Stimulated activated CD8-positive, alpha-beta memory T cell treated with anti-CD3 and anti-CD28 coated beads, Interleukin-2, amount 100 ng/mL, for 48 hours (primary cell): ENCODE measurements at places on chromosomes 16 and 17.

- DNase-seq, result no peak
Observed at GRCh38 chr17:35555691-35556090, 4.9 kb downstream of the SLFN14 start.

DNA sequence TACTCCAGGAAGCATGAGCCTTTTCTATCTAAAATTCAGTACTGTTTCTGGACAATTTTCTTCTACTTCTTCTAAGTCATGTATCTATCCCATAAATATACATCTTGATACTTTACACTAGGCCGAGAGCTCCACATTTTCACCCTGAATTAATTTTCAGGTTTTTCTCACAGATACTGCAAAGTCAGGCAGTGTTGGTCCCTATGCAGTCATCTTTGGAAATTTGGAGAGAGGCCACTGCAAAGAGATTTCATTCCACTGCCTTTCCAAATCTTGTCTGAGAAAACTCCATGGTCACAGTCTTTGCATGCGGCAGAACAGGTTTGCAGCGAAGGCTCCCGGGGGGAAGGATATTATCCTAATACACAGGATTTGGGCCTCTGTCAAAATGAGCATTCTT lies 28.2 kb downstream of the DUSP14 start:
- no peak for DNase-seq

DNA sequence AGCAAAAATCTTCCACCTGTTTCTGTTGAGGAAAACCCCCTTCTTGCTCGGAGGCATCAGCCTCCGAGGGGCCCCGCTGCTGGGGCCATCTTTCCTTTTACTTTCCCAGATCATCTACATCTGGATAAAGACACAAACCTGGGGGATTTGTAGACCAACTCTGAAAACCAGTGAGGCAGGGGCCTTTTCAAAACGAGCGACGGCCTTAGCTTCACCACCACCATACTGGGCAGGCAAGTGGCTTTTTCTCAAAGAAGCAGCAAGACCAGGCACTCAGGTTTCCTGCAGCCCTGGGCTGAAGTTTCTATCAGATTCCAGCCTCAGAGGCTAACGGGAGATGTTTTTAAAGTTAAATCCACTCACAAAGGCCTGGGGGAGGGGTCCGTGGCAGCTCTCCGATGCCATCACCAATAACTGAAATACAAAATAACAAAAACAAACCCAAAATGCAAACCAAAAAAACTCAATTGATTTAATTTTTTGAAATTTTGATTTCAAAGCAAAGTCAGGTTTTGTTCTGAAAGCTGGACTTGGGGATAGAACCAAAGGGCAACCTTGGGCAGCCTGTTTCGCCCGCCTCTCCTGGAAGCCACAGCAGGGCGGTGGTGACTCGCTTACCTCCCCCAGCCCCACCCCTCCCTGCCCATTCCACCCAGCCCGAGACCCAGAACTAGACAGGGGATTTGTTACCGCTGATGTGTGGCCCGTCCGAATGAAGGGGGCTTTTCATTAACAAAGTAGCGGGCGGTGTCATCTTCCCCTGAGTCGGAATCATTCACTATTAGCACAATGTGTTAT lies 55.8 kb downstream of the SALL1 start:
- no peak for DNase-seq

DNA sequence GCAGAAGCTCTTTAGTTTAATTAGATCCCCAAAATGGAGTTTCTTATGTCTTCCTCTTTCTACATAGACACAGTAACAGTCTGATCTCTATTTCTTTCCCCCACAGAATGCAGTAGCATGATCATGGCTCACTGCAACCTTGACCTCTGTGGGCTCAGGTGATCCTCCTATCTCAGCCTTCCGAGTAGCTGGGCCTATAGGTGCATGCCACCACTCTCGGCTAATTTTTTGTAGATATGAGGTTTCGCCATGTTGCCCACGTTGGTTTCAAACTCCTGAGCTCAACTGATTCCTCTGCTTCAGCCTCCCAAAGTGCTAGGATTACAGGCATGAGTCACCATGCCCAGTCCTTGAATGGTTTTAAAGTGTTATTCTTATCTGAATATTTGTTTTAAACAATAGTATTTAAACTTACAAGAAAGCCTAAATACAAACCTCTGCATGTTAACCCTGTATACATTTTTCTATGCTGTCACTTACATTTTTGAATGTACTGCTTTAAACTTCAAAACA lies 120.6 kb downstream of the GOSR1 start:
- DNase-seq, result no peak

- DNase-seq, result peak; percentile 65
Observed at GRCh38 chr16:4319454-4320421, 3.9 kb downstream of the GLIS2 start.

- no peak for DNase-seq
Observed at GRCh38 chr17:74001145-74001544, 202.3 kb upstream of the RPL38 start.

GRCh38 chr17:78748730-78749317 lies 33.2 kb downstream of the CYTH1 start:
- DNase-seq, result peak; percentile 49

DNA sequence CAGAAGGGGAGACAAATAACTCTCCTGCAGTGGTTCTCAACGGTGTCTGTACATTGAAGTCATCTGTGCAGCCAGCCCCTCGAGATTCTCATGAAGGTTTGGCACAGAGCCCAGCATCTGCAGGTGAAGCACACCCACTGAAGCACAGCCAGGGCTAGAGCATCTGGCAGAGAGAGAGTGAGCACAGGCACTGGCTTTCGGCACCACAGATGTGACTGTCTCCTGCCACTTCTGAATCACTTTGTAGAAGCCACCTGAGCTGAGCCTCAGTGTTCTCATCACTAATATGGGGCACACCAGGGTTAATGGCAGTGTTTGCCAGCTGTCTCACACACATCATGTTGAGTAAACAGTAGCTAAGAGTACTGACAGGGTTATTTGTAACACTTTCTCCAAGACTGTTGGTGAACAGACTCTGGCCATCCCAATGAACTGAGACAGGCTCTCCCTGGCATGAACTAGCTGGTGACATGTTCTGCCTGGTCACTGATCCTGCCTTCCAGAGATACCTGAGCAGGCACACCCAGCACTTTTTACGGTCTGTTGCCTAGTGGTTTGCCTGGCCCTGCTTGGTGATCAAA lies 10.9 kb downstream of the HSPB9 start:
- no peak for DNase-seq

- no peak for DNase-seq
Observed at GRCh38 chr17:56754523-56755208, 79.1 kb downstream of the C17orf67 start.

- DNase-seq, result no peak
Observed at GRCh38 chr17:57861000-57861789, 11.4 kb upstream of the MRPS23 start.

- no peak for DNase-seq
Observed at GRCh38 chr17:44043272-44043696, 23.2 kb downstream of the LSM12 start.

DNA sequence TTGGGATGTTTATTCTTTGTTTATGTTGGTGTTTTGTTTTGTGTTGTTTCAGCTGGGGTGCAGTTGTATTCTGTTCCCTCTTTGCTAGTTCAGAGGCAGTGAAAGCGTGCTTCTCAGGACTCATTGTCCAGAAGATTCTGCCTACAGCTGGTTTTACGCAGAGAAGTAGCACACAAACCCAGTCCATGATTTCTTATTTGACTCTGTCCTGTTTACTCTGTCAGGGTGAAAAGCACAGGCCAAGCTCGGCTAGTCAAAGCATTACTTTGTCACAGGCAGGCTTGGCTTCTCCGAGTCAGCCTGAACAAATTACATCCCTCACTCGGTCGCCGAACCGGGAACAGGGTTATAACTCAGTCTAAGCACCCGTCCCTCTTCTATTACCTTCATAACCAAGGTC lies 435.0 kb downstream of the MAF start:
- no peak for DNase-seq

DNA sequence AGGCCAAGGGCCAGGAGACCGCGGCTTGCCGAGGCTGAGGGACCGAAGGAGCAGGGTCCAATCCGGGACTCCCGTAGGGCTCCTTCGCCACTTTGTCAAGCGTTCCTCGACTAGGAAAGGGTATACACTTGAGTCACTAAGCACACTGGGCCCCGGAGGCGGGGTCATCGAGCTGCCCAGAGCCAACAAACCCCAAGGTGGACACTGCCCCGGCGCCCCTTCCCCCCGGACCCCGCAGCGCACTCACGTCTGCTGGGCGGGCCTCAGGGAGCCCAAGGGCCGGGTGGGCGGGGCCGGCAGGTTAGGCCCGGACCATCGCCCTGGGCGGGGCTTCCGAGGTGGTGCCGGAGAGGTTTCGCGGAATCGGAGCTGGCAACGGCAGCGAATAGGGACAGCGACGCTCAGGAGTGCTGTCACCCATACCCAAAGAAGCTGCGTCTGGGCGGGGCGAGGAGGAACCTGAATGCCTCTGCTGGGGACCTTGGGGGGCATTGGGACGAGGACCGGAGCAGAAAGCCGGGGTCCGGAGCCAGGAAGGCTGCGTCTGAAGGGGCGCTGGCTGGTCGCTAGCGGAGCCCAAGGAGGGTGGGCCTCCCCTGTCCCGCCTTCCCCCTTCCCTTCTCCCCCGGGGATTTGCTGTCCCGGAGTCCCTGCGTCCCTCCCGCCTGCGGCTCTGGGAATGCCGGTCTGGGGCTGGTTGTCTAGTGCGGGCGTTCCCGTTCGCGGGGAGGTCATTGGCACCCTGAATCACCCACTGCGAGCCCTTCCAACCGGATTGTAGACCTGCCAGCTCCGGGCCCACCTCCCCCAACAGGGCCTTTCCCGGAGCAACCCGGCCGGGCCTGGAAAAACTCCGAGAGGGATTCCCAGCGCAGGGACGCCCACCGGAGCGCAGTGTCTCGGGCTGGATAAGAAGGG lies 118.2 kb upstream of the SMURF2 start:
- peak; percentile 73 for DNase-seq

DNA sequence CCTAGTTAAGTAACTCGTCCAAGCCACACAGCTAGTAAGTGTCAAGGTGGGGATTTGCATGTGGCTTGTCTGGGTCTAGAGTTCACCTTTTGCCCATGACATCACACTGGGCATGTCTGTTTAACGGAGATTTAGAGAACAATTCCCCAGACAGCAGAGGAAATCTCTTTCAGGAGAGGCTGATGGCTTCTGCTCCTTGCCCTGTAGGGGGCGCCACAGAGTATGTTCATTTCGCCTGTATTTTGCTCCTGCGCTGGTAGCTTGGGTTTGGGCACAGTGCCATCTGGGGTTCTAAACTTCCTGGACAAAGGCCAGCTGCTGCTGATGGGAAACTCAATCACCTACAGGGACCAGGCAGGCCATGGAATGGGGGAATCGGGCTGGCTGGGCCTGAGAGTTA lies 20.4 kb downstream of the OTOA start:
- peak; percentile 33 for DNase-seq

- DNase-seq, result peak; percentile 41
Observed at GRCh38 chr16:80466024-80466987, 74.5 kb upstream of the DYNLRB2 start.

- no peak for DNase-seq
Observed at GRCh38 chr17:75010683-75011400, 1.6 kb upstream of the MRPL58 start.

DNA sequence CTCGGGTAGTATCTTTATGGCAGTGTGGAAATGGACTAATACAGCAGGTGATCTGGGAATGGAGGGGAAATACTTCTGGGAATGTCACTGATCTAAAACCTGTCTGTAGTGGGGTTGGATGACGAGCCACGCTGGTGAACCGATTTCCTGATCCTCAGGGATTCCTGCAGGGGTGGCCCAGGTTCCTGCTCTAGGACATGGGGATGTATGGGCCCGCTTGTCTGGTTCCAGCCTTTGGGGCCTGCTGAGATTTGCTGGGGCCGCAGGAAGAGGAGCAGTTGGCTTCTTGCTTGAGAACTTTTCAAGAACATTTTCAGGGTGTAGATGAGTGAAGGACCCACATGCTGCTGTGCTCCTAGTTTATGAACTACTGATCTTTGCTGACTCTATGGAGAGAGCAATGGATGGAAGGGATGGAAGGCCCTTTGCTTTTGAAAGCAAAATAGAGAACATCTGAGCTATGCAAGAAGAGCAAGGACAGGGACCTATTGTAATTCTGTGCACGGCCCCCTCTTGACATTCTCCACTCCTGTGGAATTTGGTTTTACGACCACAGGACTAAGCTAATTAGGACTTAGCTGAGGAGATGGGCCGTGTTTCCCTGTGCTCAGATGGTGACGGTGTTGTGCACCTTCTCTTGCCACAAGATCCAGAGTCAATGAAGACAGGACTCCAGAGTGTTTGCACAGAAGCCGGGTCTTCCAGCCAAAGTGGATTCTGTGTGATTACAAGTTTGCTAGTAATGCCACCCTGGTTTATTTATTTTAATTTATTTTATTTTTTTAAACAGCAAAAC lies 90.5 kb downstream of the SEC14L1 start:
- no peak for DNase-seq

GRCh38 chr16:30041841-30042240 lies 10.8 kb upstream of the TLCD3B start:
- no peak for DNase-seq

- peak; percentile 15 for DNase-seq
Observed at GRCh38 chr16:85491058-85491771, 121.9 kb upstream of the GSE1 start.

- no peak for DNase-seq
Observed at GRCh38 chr16:56233795-56234566, 42.7 kb downstream of the GNAO1 start.

DNA sequence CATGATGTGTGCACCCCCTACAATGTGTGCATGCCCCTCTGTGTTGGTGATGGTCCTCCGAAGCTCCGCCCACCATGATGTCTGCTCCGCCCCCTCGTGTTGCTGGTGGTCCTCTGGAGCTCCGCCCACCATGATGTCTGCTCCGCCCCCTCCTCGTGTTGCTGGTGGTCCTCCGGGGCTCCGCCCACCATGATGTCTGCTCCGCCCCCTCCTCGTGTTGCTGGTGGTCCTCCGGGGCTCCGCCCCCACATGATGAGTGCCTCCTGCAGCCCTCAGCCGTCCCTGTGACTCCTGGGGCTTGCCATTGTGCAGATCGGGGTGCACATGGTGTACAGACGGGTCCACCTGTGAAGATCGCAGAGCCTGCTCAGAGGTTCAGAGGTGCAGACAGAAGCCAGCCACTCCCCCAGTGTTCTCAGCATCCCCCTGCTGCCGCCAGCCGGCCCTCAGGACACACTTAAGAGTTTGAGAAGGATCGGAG lies 129.1 kb upstream of the CHMP6 start:
- no peak for DNase-seq

DNA sequence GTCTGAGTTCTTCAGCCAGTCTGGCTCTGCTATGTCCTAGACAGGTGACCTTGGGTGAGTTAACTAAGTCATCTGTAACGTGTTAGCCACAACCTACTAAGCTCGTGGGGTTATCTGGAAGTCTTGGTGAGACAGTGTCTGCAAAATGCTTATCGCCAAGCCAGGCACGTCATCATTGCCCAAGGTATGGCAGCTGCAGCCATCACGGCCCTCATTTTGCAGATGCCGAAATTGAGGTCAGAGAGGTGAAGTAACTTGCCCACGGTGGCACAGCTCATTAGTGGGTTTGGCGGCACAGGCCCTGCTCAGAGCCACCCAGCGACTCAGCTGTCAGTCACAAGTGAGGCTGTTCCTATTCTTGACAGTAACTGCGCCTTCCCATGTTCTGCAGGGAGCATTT lies 79.8 kb downstream of the CMIP start:
- DNase-seq, result peak; percentile 12
